ENCODE measurements at places on chromosomes 1 and 21.

- DNase-seq = no peak
These were observed 492.0 kb upstream of the RUNX1 start for GRCh38 chr21:35540950-35541638.

- no peak for DNase-seq
These were observed 354.9 kb upstream of the SNX7 start for GRCh38 chr1:98306517-98307089.

- DNase-seq = no peak
These were observed 13.3 kb downstream of the PTCH2 start for GRCh38 chr1:44829506-44830384.

DNA sequence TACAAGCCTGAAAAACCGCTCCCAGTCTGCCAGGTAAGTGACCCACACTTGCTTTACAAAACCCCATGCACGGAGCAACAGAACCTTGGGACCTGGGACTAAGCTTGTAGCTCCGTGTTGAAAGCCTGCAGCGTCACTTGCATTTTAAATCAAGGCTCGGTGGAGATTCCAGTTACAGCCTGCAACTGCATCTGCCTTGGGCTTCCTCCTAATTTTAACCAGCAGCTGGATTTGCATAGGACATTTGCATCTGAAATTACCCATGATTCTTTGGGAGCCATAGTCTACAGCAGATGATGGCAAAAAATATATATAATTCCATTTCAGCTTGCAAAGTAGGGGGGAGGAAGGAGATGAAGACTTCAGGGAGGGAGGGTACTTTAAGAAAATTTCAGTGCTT, 62.4 kb upstream of the IGSF21 start:
- no peak for DNase-seq

GRCh38 chr1:205534444-205534985, 30.0 kb downstream of the CDK18 start:
- DNase-seq = no peak

- no peak for DNase-seq
These were observed at the start of gene KRTAP12-2 for GRCh38 chr21:44666401-44667320. Gene KRTAP12-2, minus strand, starts transcription at chr21:44666927. Its CDS starts 41 bp downstream, at chr21:44666886.

GRCh38 chr1:208967334-208967733, 616.2 kb upstream of the CAMK1G start:
- no peak for DNase-seq

GRCh38 chr1:77399250-77400086, 117.6 kb downstream of the AK5 start:
- DNase-seq = no peak

DNA sequence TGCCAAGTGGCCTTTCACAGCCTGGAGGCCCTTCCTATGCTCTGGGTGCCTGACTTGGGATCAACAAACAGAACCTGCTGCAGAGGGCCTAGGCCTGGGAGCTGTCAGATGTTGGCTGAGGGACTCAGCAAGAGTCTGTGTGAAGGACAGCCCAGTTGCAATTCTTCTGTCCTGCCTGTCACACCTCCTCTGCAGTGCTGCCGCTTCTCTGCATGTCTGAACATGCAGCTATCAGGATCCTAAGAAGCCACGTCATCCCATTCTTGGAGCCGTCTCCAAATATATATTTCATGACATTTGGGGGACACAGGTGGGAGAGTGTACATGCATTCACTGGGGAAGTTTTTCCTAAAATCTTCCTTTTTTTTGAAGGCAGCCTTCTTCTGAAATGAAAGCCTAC, 8.6 kb downstream of the FCAMR start:
- DNase-seq = no peak

DNA sequence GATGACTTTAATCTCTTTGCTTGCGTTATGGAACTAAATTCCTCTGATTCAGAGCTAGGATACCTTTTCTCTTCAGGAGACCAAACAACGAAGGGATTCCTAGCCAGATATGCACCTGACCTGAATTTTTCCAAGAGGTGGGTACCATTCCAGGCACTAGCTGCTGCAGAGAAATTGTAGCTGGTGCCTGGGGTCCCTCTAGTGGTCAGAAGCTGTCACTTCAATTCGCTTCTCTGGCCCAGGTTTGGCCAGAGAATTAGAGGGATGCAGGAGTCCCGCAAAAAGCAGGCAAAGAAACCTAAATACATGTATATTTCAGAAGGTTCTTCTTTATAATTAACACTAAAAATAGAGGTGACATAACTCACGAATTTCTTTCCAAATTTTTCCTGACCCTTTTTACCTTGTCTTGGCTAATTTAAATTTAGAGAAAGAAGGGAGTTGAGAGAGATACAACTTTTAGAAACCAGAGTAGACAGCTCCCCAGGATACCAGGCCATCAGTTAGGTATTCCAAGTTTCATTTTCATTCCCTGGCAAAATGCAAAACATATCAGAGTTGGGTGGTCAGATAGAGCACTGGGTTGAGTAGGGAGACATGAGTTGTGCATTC, 9.6 kb downstream of the ACKR1 start:
- DNase-seq = peak; percentile 60

DNA sequence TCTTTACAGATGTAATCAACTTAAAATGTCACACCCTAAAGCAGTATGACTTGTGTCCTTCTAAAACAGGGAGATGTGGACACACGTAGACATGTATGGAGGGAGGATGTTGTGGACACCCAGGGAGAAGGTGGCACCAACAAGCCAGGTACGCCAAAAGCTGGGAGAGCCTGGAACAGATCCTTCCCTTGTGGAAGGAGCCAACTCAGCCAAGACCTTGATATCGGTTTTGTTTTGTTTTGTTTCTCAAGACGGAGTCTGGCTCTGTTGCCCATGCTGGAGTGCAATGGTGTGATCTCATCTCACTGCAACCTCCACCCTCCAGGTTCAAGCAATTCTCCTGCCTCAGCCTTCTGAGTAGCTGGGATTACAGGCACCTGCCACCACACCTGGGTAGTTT, 45.6 kb downstream of the CHAF1B start:
- DNase-seq = no peak

DNA sequence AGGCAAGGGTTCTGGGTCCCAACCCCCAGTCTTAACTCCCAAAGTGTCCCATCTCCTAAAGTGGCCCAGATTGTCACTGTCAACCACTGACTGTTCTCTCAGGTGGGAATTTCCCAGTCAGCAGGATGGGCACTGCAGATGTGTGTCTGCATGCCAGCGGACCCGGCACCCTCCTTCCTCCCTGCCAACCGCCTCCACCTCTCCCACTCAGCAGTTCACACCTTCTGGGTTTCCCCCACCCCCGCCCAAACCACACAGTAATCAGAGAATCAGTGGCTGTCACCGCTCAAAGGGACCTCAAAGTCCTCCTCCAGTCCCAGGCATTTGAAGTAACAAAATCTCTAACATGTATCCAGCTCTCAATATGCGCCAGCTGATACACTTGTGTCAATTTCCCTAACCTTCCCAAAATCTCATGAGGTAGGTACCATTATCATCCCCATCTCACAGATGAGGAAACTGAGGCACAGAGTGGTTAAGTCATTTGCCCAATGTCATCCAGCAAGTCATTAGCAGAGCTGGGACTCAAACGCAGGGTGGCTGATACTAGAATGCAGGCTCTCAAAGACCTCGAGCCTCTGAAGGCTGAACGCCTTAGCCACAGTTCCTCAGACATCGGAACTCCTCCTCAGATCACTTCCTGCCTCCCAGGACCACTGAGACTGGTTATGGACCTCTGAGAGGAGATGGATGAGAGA, 4.8 kb downstream of the RUNX3 start:
- DNase-seq = peak; percentile 69

DNA sequence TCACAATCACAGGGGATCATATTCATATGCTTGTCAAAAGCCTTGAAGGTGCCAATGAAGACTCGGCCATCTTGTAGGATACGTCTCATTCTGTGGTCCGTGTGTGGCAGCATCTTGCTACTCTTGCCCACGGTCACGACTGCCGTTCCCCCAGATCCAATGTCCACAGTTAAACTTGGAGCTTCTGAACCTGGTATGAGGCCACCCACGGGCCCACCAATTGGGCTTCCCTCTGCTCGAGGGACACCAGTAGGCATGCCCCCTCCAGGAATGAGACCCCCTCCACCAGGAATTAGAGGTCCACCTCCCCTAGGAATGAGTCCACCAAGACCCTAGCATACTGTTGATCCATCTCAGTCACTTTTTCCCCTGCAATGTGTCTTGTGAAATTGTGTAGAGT, 39.6 kb downstream of the MORN1 start:
- DNase-seq = no peak

GRCh38 chr1:53129891-53130597, 12.4 kb downstream of the SLC1A7 start:
- DNase-seq = no peak

- DNase-seq = no peak
These were observed 205.6 kb upstream of the GJB5 start for GRCh38 chr1:34549199-34549598.

GRCh38 chr21:28821276-28822122, 171.2 kb downstream of the LTN1 start:
- no peak for DNase-seq

DNA sequence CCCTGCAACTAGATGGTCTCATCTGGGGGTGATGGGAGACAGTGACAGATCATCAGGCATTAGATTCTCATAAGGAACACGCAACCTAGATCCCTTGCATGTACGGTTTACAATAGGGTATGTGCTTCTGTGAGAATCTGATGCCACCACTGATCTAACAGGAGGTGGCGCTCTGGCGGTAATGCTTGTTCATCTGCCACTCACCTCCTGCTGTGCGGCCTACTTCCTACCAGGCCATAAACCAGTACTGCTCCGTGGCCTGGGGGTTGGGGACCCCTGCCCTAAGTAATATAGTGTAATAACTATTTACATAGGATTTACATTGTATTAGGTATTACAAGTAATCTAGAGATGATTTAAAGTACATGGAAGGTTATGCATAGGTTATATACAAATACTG, 134.9 kb downstream of the CLEC20A start:
- DNase-seq = no peak

DNA sequence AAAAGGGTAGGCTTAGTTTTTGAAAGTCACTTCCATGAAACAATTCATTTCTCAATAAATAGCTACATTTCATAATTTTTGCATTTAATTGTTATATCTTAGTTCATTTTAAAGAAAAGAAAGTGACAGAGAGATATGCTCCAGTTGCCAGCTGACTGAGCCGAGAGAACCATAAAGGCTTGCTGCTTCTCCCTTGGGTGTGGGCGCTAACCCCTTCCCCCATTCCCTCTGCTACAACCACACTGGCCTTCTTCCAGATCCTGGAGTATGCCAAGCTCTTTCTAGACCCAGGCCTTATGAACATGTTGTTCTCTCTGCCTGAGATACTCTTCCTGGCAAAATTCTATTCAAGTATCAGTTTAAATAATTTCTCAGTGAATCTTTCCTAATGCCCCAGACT, 12.3 kb downstream of the SORT1 start:
- no peak for DNase-seq

DNA sequence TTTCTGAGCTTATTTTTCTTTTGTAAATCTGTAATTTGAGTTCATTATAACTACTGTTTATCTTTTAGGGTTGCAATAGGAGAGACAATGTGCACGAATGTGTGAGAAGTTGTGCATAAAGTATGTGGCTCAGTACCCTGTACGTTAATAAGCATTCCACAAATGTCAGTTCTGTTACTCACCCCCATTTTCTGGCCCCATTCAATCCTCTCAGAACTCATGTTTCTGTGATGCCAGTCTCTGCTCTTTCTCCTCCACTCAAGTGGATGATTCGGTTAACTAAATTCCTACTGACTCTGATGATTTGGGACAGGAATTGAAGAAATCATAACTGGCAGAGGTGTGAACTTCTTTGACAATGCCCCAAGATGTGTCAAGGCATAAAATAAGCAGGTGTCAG, 10.2 kb upstream of the DMRTB1 start:
- no peak for DNase-seq

- no peak for DNase-seq
These were observed 18.8 kb downstream of the SLC41A1 start for GRCh38 chr1:205794011-205794730.

- DNase-seq = no peak
These were observed 185.9 kb upstream of the EDN2 start for GRCh38 chr1:41670217-41670957.

- DNase-seq = peak; percentile 72
These were observed 9.2 kb upstream of the TNFRSF8 start for GRCh38 chr1:12053752-12054548.

DNA sequence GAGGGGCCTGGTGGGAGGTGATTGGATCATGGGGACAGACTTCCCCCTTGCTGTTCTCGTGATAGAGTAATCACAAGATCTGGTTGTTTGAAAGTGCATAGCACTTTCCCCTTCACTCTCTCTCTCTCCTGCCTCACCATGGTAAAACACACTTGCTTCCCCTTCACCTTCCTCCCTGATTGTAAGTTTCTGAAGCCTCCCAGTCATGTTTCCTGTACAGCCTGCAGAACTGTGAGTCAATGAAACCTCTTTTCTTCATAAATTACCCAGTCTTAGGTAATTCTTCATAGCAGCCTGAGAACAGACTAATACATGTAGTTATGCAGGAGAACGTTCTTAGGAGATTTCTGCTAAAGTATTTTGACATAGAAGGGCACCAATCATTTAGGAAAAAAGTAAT, 59.9 kb upstream of the FBXO28 start:
- DNase-seq = no peak

DNA sequence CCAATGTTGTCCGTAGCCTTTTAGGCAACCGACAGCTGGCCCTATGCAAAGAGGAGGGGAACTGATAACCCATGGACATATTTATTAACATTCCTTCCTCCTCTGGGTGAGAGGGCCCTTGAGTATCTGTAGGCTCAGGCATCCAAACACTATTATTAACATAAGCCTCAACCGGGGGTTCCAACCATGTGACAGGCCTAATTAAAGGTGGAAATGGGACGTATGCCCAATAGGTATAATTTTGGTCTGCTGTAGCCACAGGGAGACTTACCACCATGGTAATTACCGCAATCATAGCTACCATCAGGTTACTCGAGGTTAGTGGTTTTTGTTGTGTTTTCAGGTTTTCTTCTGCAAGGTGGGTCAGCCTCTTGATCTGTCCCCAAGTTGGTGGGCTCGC, 5.3 kb downstream of the DAP3 start:
- no peak for DNase-seq

- DNase-seq = no peak
These were observed 302.7 kb upstream of the SGIP1 start for GRCh38 chr1:66231217-66231616.

DNA sequence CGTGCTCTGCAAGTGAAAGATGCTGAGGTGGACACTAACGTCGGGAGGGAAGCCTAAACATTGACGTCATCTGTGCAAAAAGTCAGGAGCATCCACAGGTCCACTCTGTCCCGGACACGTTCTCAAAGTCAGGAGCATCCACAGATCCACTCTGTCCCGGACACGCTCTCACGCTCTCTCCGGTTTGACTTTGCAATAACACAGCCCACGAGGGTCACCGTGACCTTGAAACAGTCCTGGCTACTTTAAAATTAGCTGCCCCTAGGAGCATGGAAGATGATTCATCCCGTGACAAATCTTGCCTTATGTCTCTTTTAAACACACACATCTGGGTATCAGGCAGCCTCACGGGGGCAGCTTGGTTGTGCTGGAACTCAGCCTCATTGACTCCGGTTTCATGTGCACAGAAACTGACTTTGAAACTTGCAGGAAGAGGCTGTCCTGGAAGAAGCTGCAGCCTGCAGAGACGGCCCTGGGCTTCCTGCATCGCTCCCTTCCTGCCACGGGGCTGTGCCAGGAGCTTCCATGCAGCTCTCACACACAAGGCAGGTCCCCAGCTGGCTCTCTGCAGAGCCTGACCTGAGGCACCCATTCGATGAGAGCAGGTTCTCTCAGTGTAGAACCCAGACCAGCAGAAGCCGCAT, 18.1 kb upstream of the COL18A1 start:
- no peak for DNase-seq
